ENCODE measurements at places on chromosomes 2 and 18.

DNA sequence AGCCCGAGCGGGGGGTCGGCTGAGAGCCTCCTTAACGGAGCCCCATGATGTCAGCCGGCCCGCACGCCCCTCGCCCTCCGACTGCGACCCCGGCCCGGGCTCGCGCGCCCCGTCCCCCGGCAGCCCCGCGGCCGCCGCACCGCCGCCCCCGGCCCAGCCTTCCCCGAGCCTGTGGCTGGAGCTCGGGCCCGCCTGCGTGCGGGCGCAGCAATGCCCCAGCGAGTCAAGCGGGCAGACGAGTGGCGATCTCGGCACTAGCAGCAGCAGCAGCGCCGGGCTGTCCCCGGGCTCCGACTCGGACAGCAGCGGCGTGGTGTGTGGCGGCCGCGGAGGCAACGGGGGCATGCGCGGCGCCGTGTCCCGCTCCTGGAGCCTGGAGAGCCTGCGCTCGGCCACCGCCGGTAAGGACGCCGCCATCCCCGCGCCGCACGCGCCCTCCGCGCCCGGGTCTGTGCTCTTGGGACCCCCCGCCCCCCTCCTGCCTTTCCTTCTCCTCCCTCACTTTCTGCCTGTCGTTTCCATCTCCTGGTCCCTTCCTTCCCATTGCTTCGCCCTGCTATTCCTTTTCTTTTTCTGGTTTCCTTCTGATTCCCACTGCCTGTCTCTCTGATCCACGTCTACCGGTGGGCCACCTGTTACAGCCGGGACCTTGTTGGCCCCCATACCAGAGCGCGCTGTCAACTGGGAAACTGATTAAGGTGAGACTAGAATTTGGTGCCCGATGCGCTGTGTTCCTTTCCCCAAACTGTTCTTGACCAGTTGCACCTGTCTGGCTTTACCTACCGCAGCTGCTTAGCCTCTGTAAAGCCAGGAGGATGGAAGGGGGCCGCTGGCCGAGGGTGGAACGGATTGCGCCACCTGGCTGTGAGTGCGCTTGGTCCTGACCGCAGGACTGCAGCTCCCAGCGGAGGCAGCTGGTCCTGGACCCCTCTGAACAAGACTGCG lies 127.4 kb downstream of the ARHGEF4 start:
- DNase-seq: no peak

GRCh38 chr2:241110089-241110606 lies 8.1 kb upstream of the MTERF4 start:
- no peak for DNase-seq

- no peak for DNase-seq
These were observed 217.7 kb upstream of the TMEFF2 start for GRCh38 chr2:192412394-192412793.

DNA sequence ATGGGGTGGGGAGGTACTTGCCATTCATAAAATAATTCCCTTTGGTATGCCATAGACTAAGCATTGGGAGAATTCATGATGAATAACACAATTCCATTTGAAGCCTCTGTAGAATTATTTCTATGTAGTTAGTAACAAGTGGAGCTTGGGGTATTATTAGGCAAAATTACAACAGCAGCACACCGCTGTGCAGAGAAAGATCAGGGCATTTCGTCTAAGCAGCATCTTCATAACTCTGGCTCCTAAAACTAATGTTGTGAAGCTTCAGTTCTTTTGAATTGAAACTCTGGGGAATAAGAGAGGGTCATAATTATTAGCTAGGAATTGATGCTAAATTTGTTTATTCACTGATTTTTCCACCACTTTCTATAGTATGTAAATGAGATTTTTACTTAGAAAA lies 630.7 kb downstream of the DCC start:
- DNase-seq: no peak

- no peak for DNase-seq
These were observed 14.3 kb downstream of the INSIG2 start for GRCh38 chr2:118102433-118103082.

DNA sequence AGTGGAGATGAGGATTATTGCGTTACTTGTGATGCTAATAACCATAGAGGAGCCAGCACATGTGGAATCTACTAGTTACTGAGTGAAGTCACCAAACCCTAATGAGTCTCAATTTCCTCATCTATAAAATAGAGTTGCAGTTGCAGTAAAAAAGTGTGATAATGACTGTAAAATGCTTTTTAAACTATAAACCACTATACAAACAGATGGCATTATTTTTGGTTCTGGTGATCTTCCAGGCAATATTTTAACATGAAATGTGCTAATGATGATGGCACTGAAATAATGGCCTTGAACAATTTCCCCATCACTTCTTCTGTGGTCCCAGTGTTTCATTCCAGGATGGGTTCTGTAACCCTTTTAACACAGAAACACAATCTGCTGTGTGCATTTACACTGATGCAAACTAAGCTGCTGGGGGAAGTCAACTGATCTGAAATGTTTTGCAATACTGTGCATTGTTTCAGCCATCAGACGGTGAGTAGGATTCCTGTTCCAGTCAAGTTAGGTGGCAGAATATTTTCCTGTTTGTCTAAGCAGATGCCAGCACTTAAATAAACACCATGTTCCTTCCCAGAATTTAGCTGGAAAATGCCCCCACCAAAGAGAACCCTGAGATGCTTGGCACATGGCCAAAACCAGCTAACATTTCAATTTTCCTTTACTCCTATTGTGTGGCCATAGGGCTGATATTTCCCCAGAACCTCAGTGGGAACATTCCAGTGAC lies 52.6 kb downstream of the TACR1 start:
- no peak for DNase-seq

- no peak for DNase-seq
These were observed 318.0 kb downstream of the FIGN start for GRCh38 chr2:163417596-163418337.

DNA sequence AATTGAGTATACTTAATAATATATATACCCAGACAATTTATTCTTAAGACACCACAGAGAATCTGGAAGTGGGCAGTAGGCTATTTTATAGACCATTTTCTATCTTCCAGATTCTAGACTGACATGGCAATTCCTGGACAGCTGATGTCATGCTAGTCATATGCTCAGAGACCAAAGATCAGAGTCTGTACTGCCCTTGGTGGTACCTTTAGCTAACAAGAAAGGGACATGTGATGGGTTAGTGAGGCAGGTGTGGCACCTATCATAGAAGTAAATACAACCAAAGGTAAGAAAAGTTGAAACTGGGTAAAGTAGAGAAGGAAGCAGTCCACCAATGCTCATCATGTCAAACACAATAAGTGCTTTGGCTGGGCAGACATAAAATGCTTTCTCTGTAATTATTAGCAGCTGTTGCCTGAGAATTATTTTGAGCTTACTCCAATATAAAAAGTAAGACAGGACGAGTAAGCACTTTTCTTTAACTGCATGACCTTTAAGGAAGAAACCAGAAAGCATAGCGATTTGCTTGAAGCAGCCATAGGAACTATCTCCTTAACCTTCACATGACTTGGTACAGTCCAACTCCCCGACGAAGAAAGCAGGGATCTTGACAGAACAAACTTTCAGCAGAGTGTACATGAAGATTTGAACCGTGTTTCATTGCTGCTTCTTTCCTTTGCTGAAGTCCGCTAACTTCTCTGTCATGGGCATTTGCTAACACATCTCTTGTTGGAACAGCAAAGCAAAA lies 47.1 kb downstream of the SLC40A1 start:
- DNase-seq: no peak

DNA sequence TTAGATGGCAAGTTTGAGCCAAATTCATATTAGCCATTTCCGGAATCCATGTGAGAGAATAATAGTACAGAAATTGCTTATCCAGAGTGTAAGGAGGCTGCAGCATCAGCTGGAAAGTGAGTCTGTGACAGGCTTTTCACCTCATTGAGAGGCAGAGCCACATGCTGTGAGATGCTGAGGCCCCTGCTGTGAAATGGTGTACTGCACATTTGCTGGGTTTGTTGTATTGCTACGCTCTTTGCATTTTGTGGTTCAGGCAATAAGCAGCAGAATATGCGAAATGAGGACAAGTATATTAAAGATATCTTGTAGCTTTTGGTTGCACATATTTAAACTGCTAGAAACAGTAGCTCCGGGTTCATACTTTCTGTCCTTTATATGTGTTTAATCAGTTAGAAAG lies 37.0 kb downstream of the NABP1 start:
- DNase-seq: no peak

DNA sequence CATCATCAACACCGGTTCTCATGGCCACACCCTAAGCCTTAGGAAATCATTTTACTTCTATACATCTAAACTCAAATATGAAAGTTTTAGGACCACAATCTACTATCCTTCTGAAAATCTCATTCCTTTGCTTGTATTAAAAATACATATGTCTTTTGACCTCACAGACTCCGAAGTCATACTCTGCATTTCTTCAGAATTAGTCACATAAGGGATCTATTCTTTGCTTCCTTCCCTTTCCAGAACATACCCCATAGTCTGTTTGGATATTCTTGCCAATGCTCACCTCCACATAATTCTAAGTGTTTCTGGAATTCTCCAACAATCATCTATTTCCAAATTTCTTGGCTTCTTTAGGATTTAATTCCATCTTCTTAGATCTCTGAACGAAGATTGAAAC lies 14.2 kb upstream of the DSG1 start:
- DNase-seq: no peak

DNA sequence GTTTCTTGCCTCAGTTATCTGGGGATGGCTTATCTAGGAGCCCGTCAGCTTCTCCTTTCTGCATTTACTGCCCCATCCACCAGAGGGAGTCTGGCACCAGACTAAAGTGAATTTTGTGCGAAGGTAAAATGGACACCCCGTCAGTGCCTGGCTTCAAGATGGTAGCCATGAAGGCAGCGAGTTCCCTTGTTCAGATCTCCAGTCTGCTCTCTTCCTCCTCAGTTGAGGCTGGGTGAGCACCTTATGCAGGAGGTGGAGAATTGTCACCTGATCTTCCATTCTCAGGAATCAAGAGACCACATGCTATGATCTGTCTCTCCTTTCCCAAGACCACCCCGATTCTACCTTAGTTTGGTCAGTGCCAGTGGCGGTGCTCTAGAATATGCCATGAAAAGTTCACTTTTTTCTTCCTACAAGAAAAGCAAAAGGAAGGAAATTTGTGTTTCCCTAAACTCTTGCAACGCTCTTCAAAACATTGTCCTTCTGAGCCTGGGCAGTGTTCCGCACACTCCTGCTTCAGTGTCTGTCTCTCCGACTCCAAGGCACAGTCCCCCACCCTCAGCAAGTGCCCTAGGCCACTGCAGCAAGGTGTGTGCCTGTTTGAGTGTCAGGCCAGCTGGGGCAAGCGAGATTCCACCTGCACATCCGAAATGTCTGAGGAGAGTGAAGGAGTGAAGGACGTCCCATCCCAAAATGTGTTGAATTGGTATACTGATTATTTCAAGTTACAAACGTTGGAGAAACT lies 168.6 kb downstream of the SS18 start:
- DNase-seq: no peak

- no peak for DNase-seq
These were observed 110.6 kb upstream of the DDX18 start for GRCh38 chr2:117703858-117704257.

DNA sequence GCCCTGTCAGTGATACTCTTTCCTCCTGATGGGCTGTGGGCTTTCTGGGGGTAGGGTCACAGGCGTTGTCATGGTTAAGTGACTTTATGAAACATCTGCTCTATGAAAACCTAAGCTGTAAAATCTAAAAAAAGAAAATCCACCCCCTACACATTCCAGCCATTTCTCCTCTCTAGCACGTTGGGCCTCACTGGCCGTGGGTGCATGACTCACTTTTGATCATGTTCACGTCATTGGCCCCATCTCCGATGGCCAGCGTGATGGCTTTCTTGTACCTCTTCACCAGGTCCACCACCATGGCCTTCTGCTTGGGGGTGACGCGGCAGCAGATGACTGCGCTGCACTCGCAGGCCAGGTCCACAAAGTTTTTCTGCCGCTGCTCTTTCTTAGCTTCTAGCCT lies 39.3 kb upstream of the NARS1 start:
- no peak for DNase-seq

- no peak for DNase-seq
These were observed 65.5 kb upstream of the PMAIP1 start for GRCh38 chr18:59834267-59834666.

DNA sequence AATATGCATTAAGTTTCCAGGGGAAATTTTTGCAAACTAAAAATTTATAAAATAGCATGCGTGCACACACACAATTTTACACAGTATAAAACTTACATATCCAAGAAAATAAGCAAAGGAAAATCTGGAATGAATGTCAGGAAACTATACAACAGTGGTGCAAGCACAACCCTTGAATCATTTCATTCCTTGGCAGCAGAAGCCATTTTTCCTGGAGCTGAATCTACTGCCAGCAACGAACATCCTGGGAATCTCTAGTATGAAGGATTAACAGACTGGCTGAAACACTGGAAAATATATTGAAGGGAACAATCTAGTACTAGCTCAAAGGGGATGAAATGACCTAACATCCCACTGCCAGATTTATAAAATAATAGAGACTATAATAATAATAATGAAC lies 235.3 kb downstream of the DYM start:
- no peak for DNase-seq

DNA sequence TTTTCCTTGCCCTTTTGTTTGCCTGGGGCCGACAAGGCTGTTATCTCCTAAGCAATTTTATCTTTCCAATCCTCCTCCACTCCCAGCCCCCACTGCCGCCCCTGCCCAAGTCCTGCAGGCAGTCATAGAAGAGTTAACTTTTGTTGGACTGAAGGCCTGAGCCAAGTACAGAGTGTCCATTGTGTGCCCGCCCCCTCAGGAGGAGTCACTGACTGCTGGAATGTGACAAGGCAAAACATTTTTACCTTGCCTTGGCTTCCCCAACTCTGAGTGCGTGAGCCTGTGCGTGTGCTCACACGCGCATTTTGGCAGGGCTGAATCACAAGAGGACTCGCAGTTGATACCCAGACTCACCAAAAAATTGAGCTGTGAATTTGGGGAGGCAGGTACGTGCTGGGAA lies 16.2 kb downstream of the SETBP1 start:
- no peak for DNase-seq

GRCh38 chr18:55435592-55435991 lies 152.4 kb downstream of the TCF4 start:
- DNase-seq: no peak

DNA sequence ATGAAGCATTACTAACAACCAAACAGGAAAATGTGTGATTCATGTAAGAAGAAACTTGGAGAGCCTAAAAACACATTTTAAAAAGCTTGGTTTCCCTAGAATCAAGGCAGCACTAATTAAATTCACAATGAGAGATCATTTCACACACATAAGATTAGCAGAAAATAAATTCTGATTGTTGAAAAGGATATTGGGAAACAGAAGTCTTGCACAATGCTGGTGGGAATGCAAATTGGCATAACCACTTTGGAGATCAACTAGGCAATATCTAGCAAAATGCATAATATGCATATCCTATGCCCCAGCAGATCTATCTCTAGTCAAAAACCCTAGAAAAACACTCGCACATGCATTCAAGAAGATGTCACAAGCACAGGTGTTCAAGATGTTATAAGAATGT lies 75.3 kb upstream of the SIX3 start:
- DNase-seq: no peak

DNA sequence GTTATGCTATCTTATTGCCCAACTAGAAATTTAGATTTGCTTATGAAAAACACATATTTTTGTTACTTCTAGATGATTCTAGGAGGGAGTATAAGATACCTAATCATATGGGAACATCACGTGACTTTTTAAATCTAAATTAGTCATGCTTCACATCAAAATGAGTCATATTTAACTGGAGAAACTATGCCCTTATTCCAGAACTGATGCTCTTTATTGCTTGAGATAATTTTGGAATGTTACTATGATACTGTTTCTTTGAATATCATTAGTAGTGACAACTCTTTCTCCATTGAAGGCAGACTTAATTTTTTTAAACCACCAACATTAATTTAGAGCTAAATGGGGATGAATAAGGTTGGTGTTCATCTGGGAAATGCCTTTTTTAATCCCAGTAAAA lies 19.9 kb upstream of the ELAC1 start:
- DNase-seq: no peak

Measured in epithelial cell of proximal tubule (primary cell).